ENCODE measurements at places on chromosomes 12 and 14.

- DNase-seq: no peak
Observed at GRCh38 chr12:50192908-50193307, 25.7 kb upstream of the CERS5 start.

GRCh38 chr14:101075801-101076413, 172.4 kb upstream of the RTL1 start:
- no peak for DNase-seq

GRCh38 chr12:116135209-116135930, 142.1 kb downstream of the MED13L start:
- DNase-seq: no peak

DNA sequence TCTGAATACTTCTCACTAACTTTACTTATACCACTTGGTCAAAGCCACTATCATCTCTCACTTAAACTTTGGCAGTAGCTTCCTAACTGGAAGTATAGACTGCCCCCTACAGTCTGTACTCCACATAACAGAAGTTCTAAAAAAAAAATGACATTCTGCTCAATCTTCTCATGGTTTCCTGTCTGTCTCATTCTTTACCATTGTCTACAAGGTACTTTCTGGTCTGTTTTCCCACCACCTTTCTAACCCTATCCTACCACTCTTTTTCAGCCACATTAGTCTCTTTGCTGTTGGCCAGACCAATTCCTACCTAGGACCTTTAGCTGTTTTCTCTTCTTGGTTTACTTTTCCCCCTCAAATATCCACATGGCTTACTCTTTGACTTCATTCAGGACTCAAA, 14.7 kb downstream of the CPSF6 start:
- peak; percentile 61 for DNase-seq

DNA sequence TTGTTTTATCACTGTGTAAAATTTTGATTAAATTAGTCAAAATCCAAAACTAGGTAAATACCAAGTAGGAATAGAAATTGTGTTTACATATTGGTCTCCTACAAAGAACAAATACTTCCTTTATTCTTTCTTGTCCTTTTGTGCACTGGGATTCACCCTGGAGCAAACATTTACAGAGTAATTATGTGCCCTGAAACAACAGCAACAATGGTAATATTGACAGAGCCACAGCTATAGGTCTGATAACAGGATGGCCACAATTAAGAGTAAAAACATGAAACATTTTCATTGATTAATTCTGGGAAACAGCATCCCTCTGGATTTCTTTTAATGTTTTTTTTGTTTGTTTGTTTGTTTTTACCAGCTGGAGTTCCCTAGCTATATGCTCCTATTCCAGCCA, 61.2 kb downstream of the SLC38A6 start:
- no peak for DNase-seq

DNA sequence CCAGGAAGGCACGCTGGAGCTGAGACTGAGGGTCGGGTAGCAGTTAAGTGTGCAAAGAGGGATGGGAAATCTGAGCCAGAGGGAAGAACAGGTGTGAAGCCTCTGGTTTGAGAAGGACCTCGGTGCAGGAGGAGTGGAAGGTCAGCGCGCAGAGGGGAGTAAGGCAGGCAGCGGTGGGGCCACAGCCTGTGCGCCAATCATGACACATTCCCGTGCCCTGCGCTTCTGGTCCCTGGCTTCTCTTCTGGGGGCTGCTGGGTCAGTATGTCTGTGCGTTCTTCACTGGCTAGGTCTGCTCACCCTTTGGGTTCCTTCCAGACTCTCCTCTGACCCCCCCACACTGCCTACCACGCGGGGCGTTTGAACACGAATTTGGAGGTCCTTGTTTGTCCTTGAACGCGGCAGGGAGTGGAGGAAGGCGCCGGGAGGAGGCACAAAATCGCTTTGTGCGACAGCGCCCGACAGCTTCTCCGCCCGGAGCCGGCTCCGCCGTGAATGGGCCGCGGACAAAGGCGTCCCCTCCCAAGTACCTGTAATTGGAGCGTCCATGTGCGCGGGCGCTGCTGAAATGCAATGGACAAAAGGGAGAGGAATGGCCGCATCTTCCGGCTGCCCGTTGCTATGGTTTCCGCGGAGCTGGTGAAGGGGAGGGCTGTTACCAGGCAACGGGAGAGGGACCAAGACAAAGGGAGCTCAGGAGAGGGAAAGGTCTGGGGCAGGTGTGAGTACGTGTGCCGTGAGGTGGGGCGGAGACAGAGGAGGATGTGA, 207.2 kb upstream of the SRRM4 start:
- no peak for DNase-seq

Data from central memory CD4-positive, alpha-beta T cell (primary cell).